Heart right ventricle (tissue), 16 donors: ENCODE measurements at places on chromosomes 5 and 9.

GRCh38 chr9:129769669-129770068 is 16.8 kb upstream of the PTGES start:
- DNase-seq, result no peak

DNA sequence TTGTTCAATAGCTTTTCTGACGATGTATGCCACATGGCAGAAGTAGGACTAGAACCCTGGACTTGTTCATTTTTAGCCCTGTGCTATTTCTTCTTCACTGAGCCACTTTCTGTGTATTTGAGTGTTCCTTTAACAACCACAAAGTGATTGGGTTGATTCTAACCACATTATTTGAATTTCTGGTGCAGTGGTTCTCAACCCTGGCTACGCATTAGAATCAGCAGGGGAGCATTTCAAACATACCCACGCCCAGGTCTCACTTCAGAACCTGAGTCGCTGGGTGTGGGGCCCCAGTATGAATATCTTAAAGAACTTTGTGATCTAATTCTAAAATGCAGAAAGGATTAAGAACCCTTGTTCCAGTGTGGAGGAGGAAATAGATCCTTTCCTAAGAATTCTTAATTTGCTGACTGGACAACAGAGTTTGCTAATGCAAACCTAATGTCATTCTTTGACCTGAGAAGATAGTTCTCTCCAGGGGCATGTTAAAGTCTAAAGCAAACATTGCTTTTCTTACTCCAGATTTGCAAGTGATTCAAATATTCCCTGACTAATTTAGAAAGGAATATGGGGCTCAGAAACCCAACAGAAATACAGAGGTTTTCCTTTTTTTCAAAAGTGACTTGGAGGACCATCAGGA is 75.4 kb upstream of the GDNF start:
- DNase-seq, result no peak

- DNase-seq, result no peak
These were observed 10.9 kb upstream of the DOLPP1 start for GRCh38 chr9:129069862-129070641.

GRCh38 chr9:123749580-123750202 is 180.2 kb downstream of the DENND1A start:
- DNase-seq, result no peak

GRCh38 chr5:134383980-134384697 is 12.8 kb downstream of the UBE2B start:
- DNase-seq, result no peak

DNA sequence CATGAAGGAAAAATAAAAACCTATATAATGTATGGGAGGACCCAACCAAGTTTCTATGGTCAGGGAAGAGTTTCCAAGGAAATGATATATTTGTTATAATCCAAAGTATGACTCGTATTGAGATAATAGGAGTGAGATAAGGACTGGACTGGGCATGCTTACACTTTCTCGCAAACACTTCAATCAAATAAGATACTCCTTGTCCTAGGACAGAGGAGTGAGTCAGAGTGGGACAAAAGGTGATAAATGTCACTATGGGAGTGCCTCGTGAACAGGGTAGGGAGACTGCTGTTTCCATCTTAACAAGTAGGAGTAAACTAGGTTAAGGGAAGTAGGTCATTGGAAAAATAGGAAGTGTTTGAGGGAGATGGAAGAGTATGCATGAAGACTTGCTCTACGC is 47.2 kb downstream of the MACIR start:
- DNase-seq, result no peak

DNA sequence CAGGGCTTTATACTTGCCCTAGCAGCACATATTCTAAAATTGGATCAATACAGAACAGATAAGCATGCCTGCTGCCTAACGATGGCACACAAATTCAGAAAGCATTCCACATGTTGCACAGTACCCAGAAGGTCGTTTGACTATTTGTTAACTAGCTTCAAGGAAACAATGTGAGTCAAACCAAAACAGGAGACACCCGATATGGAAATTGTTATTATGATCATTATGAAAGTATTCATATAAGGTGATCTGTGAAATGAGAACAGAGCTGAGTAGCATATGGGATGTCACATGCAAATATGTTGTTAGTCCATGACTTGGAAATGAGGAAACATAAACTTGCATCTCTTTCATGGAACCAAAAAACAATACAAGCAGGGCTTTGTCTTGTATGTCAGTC is 56.3 kb upstream of the BICD2 start:
- no peak for DNase-seq
